ENCODE measurements at places on chromosomes 7 and 10. TPM values are rescaled to one million over a fixed set of nuclear protein-coding genes. Genes with fewer than 3 reads are reported as not detected.

The ASIC3 gene
- total RNA-seq, result 3.7 TPM

The CPA1 gene
- not detected for total RNA-seq

The SCIN gene
- not detected for total RNA-seq

The TFR2 gene
- 11.9 TPM for total RNA-seq

The ATG9B gene
- total RNA-seq, result 12.6 TPM

The SPDYE2 gene
- not detected for total RNA-seq

The DTX2 gene
- 20.5 TPM for total RNA-seq

The PRKG1 gene
- total RNA-seq, result not detected

The LIPM gene
- not detected for total RNA-seq

The AGR2 gene
- not detected for total RNA-seq

The MYL7 gene
- not detected for total RNA-seq

The SLC18A2 gene
- total RNA-seq, result 0.14 TPM

The NUTM2B gene
- 0.18 TPM for total RNA-seq

The LRIT1 gene
- not detected for total RNA-seq

The SPDYE5 gene
- not detected for total RNA-seq

The MYOZ1 gene
- not detected for total RNA-seq

The OLAH gene
- 0.63 TPM for total RNA-seq

The KDM7A gene
- total RNA-seq, result 22.9 TPM

The NSMCE4A gene
- total RNA-seq, result 49.7 TPM

The C10orf53 gene
- not detected for total RNA-seq

The ZNF467 gene
- 0.09 TPM for total RNA-seq

The PON1 gene
- total RNA-seq, result not detected

The ZSCAN21 gene
- 6.9 TPM for total RNA-seq

The PILRB gene
- 46.8 TPM for total RNA-seq

The VGF gene
- not detected for total RNA-seq

The ANKRD61 gene
- 0.27 TPM for total RNA-seq

The SLC13A1 gene
- not detected for total RNA-seq

The TCF7L2 gene
- 1.5 TPM for total RNA-seq

The NFKB2 gene
- total RNA-seq, result 251 TPM

The PRSS37 gene
- total RNA-seq, result not detected

The OR6B1 gene
- total RNA-seq, result not detected

The IKZF5 gene
- total RNA-seq, result 15.2 TPM

Data from activated CD8-positive, alpha-beta T cell treated with anti-CD3 and anti-CD28 coated beads for 36 hours (primary cell).